ENCODE measurements at places on chromosomes 7 and 10.

GRCh38 chr7:130732980-130733930, 752 bp downstream of the KLF14 start:
- DNase-seq = peak; percentile 22

DNA sequence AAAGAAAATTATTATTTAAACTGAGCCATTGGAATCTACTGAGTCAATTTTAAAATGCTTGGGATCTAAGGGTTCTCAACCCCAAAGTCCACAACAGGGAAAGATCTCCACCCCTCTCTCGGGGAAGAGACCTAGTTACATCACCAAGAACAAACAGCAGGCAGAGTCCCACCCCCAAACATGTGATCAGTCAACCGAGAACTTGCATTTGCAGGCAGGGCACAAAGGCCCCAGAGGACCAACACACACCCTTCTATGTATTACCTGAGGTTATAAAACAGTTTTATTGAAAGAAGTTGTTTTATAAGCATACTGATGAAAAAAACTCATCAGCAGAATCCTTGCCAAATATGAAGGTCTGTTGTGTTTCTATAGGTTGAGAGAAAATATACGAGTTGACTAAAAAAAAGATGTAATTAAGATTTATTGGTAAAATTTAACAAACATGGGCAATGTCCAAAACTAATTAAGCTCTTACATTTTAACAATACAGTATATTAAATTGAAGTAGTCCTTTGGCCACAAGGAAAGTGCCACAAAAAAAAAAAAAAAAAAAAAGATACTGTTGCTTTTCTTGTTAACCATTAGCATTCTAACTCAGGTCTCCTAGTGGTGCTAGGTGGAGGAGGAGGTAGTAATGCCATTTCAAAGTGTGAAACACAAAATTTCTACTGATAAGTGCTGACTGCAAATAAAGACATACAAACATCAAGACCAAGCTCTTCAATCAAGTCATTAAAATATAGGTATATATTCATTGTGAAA, 975 bp upstream of the USP54 start:
- peak; percentile 14 for DNase-seq

GRCh38 chr7:26022982-26023381, 129.0 kb upstream of the NFE2L3 start:
- DNase-seq = peak; percentile 9

- no peak for DNase-seq
These were observed 57.8 kb downstream of the COL26A1 start for GRCh38 chr7:101420436-101420835.

DNA sequence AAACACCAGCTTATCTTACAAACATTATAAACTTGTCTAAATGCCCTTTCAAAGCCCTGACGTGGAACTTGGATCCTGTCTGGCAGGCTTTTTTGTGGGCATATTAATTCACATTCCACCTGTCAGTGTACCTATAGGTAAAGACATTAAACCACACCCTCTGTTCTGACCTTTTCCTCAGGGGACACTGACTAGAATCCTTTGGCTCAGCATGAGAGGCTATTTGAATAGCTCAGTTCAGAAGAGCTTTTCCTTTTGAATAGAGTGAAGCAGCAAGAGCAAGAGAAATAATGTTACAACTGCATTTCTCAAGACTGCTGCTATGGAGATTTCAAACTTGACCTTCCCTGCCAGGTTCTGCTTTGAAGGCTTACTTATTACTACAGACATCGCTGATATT, 76.9 kb downstream of the CYP51A1 start:
- no peak for DNase-seq

DNA sequence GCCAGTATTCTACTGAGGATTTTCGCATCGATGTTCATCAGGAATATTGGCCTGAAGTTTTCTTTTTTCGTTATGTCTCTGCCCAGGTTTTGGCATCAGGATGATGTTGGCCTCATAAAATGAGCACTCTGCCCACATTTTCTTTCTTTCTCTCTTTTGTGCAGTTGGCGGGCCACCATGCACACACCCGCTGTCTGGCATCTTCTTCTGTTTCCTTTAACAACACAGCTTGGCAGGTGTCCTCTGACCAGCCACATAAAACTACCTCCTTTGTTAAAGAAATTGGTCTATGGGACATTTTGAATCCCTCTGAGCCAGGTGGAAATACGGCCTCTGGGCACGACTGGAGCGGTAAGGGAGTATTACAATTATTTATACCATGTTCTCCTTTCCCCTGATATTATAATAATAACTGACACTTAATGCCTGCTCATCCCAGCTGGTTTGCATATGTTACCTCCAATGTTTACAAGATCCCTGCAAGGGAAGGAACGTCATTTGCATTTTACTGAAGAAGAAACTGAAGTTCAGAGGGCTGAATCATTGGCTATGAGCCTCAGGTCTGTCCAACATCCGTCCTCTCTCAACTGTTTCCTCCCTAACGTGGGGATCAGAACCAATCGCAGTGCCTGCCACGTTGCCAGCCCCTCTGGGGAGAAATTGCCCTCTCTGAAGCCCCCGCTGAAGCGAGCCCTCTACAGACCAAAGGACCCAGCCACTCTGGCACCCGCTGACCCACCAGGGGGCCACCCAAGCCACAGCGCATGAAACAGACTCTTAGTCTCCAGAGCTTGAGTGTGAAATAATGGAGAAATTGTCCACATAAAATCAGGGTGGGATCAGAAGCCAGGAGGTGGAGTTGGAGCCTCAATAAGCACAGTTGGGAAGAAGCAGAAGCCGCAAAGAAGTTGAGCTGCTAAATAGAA, 125.0 kb upstream of the FOXK1 start:
- DNase-seq = no peak

DNA sequence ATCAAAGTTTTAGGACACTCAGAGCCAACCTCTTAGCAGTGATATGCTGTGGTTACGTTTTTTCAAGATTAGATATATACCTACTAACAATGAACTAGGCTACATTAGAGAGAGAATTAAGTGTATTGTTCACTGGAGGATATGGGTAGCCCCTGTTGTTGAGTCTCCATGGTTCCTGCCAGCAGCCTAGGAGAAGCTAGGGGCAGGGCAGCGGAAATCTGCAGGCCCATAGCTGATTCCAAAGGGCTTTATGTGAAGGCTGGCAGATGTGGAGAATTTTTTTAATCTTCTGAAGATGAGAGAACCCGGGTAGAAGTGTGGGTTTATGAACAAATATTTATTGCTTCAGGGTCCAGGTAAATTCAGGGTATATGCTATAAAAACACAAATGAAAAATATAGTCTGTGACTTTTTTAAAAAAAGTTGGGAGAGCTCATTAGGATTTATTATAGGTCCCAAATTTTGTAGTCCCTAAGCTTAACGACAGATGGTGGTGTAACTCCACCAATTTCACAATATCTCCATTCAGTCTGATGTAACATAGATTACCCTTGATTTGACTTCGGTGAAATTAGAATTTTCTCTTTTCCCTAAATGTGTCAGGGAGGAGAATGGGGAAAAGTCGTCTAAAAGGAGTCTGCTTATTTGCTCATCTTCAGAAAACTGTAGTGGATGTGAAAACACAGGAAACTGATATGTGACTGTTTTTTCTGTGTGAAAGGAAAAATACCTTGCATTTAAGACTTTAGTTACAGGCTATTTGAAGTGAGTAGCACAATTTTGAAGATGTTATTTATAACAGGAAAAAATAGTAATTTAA, 163.0 kb upstream of the PPP1R3A start:
- DNase-seq = peak; percentile 71

DNA sequence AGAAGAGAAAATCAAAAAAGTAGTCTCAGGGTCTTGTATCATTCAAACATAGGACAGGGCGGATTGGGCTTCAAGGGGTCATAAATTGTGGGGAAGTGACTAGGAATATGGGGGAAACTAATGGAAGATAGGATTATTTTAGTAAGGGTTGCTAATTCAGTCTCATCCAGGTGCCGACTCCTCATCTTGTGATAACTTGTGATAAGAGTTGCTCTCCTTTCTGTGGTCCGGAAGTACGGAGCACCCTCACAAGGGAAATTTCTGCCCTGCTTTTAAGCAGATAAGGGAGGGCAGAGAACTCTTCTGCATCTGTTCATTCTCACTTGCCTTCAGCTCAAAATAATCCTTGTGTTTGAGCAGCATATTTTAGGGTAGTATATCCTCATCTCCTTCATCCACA, 436.4 kb upstream of the LRGUK start:
- no peak for DNase-seq

DNA sequence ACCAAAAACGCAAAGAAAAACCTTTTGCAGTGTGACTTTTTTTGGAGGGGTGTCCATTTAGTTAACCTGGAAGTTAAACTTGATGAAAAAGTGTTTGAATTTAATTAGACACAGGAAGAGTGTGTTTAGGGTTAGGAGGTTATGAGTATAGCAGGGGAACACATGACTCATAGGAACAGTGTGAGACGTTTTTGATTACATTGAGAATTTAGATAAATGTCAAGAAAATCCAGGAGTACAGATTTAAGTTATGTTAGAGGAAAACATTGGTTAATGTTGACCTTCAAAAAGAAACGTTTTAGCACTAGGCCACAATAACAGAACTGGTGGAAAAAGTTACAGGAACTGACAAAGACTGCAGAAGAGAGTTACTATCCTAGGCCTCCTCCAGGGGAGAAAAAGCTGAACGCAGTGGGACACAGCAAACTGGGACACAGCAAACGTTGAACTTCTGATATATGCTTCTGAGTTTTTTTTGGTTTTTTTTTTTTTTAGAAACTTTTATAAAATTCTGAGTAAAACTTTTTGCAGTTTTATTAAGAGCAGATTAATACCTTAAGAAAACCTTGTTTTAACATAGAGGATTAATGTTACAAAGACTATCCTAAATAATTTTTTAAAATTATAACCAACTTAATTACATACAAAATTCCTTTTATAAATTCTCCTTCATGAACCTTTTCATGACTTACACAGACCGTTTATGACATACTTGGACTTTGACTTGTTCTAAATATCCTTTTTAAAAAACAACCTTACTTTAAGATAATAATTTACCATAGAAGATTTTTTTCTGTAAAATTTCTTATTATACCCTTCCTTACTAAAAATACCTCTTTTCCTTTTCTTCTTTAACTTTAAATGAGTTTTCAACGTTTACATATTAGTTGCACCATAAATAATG, 22.2 kb downstream of the LANCL2 start:
- DNase-seq = peak; percentile 52

- DNase-seq = no peak
These were observed 18.5 kb downstream of the SEPHS1 start for GRCh38 chr10:13329565-13329964.

- no peak for DNase-seq
These were observed 46.9 kb upstream of the LYZL1 start for GRCh38 chr10:29241925-29242324.

DNA sequence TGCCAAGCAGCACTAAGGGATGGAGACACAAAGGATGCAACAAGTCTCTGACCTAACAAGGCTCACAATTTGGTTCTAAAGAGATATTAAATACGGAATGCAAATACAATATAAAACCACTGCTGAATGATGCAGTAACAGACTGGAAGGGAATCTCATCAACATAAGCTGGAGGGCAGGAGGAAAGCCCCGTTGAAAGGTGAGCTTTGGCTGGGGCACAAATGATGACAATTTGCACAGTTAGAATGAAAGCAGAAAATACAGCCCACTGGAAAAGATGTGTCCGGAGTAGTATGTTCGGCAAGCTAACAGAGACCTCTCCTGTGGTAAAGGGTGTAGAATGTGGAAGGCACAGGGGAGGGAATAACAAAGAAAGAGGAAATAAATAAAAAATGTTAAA, 26.1 kb downstream of the PAXIP1 start:
- no peak for DNase-seq

DNA sequence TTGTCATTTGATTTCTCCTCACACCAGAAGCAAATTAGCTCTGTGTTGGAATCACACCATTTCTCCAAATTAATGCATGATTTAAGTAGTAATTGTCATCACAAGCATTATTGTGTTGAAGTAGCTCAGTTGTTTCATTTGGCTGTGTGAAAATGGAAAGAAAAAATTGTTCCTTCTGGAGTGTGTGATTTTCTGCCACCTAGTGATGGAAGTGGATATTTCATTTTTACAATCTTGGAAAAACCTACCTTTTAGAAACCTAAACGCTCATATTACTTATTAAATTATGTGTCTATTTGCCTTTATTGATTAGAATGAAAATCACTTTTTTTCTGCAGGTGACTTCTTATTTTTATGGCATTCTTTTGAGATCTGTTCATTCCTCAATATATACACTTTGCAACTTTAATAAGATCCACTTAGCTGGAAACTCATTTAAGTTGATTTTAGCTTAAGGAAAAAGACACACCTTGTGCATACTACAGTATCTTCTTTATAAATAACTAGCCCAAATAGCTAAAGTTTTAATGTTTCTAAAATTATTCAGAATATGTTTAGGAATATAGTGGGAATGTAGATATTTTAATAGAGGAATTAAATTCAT, 50.0 kb downstream of the SRI start:
- peak; percentile 10 for DNase-seq

DNA sequence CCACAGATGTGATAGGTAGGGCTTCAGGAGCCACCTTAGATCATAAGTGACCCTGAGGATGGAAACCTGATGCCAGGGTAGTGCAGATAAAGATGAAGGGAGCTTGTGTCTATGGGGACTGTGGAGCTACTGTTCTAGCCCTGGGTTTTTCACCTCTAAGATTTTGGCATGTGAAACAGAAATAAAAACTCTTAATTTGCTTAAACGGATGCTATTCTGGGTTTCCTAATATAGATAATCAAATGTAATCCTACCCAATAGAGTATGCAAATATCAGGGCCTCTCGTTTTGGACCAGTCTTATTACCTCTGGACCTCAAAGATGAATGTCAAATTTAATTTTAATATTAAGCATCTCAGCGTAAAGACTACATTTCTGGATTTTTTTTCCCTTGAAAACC, 49.3 kb downstream of the ABCB4 start:
- DNase-seq = no peak

DNA sequence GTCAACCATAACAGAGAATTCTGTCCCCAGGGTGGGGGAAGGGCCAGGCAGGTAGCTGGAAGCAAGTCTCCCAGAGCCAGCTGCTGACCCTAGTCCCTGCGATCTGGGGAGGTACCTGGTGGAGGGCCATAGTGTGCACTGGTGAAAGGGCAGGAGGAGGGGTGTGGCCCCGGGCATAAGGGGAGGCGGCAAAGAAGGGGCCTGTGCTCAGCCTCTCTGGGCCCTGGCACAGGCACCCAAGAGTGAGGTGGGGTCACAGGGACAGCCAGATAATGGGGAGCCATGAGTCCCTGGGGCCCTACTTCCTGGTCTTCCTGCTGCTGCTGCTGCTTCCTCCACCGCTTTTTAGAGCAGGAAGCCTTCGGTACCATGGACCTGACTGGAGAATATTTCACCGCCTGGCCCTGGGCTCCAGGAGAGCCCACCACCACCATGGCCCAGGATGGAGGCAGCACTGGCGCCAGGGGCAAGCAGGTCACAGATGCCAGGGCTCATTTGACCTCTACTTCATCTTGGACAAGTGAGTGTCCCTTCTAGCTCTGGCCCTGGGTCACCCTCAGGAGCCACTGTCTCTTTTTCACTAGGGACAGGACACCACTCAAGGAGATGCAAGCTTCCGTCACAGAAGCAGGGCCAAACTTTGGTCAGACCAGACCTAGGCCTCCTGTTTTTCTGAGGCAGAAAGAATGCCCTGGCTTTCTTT, at the start of gene ANTXRL:
TSS of gene ANTXRL (plus strand) at position 7 of the 703 bp plus-strand sequence. CDS start at position 273, 266 bp downstream.
- no peak for DNase-seq

GRCh38 chr7:94687810-94688209, 31.9 kb upstream of the SGCE start:
- DNase-seq = peak; percentile 40
